Thoracic aorta (tissue), 2 donors: ENCODE measurements at places on chromosomes 6 and 20. TPM values are rescaled to one million over a fixed set of nuclear protein-coding genes. Genes with fewer than 3 reads are reported as not detected.

The HCK gene
- total RNA-seq: 38.1 TPM

The C6orf52 gene
- total RNA-seq: not detected

The ASIP gene
- total RNA-seq: not detected

The EPB41L1 gene
- total RNA-seq: 81.1 TPM

The BANF2 gene
- total RNA-seq: not detected

The ULBP3 gene
- 0.78 TPM for total RNA-seq

The HLA-DOA gene
- 19.4 TPM for total RNA-seq

The RBPJL gene
- total RNA-seq: not detected

The CCM2L gene
- total RNA-seq: 2.7 TPM

The PSMB8 gene
- total RNA-seq: 28.4 TPM

The AKAP7 gene
- total RNA-seq: 4.1 TPM

The PRND gene
- not detected for total RNA-seq
